Activated T-cell treated with anti-CD3 and anti-CD28 coated beads for 24 hours (primary cell): ENCODE measurements at places on chromosomes 11 and 22.
A peak's percentile ranks its signal among the peaks of the same experiment; 100 is the strongest.

GRCh38 chr22:37933711-37934376 is 19.6 kb downstream of the C22orf23 start:
- DNase-seq, result peak; percentile 82

DNA sequence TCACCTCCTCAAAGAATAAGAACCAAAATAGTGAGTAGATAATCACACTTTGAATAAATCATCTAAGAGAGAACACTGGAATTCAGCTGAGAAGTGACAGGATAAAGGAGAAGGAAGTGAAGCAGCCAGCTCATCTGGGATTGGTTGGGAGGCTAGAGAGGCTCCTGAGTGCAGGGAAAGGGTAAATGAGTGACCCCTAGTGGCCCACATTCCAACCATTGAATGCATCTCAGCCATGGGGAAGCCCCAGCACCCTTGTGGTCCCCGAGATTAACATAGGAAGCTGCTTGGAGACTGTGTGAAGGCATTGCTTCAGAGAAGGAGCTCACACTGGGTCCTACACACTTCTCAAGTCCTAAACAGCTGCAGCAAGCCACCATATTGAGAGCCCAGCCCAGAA is 82.3 kb downstream of the JRKL start:
- no peak for DNase-seq

GRCh38 chr11:95337175-95337957 is 106.4 kb upstream of the SESN3 start:
- peak; percentile 17 for DNase-seq

- DNase-seq, result no peak
Observed at GRCh38 chr11:46663277-46663940, 37.0 kb downstream of the ARHGAP1 start.

GRCh38 chr11:109422870-109423465 is 978 bp downstream of the C11orf87 start:
- DNase-seq, result no peak

- DNase-seq, result no peak
Observed at GRCh38 chr11:6497069-6497839, at the start of gene DNHD1. Gene DNHD1 (plus strand): TSS chr11:6497280. CDS start chr11:6498216, 936 bp downstream.

DNA sequence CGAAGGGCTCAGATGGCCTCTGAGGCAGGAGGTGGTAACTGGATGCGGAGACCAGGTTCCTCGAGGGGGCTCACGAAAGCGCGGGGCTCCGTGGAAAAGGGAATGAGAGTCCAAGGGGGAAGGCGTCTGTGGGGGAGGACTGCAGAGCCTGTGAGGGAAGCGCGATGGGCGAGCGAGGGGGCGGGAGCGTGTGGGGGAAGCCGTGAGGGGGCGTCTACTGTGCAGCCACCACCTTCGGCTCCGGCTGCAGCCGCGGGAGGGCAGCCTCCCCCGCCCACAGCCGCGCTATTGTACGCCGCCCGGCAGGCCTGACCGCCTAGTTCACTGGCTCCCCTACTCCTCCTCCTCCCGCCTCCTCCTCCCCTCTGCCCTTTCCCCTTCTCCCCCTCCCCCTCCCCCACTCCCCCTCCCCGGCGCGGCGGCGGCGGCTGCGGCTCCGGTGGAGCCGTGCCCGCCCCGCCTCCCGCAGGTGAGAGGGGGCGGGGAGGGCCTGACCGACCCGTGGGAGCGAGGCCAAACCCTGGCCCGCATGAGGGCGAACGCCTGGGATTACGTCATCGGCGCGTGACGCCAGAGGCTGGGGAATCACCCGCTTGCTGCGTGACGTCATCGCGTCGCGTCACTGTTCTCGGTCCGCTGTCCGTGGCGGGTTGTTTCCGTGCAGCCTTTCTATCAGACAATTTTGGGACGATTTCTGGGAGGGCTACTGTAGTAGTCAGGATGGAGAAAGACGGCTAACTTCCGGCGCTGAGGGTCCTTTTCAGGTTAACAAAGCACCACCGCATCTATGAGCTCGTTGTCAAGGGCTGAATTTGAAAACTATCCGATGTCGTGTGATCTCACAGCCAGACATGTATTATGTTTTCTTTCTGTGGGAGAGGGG is at the start of gene PAK1:
Gene PAK1, minus strand, starts transcription at position 294 of the 883 bp plus-strand sequence. CDS start 81,574 bp downstream, outside the sequence.
- peak; percentile 78 for DNase-seq

- no peak for DNase-seq
Observed at GRCh38 chr11:70050243-70050642, 27.9 kb upstream of the ANO1 start.

GRCh38 chr11:119763071-119763728 is 34.2 kb upstream of the NECTIN1 start:
- DNase-seq, result no peak

DNA sequence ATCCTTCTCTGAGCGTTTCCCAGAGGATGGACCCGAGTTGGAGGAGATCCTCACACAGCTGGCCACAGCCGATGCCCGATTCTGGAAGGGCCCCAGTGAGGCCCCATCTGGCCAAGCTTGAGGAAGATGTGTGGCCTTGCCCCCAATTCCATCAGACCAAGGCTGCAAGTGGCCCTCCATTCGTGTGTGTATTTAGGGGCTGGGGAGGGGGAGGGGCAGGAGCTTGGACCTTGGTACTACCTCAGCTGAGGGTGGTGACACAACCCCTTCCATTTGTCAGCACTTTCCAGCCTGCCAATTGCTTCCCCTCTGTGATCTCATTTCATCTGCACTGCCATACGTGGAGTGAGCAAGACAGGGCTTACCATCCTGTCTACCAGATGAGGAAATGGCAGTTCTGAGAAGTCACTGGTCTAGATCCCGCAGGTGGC is 1.3 kb upstream of the BBS1 start:
- DNase-seq, result no peak

- no peak for DNase-seq
Observed at GRCh38 chr11:126329644-126330211, 25.8 kb upstream of the ST3GAL4 start.

DNA sequence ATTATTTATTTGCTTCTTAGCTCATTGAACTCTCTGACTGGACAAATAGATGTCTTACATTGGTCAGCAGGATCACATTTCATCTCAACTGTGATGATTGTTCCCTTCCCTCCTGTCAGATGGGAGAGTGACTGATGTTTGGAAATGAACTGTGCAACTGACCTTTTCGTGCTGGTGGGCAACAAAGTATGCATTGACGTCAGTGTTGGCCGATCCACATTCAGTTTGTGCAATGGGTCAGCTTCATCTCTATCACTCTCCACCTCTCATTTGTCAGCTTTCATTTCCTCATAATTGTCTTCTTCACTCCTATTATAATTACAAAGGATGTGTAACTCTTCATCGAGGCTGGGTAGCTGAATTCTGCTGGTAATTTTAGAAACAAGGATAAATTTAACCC is 71.3 kb downstream of the PPP2R1B start:
- DNase-seq, result no peak

GRCh38 chr22:30743257-30744020 is 48.8 kb downstream of the OSBP2 start:
- DNase-seq, result no peak

DNA sequence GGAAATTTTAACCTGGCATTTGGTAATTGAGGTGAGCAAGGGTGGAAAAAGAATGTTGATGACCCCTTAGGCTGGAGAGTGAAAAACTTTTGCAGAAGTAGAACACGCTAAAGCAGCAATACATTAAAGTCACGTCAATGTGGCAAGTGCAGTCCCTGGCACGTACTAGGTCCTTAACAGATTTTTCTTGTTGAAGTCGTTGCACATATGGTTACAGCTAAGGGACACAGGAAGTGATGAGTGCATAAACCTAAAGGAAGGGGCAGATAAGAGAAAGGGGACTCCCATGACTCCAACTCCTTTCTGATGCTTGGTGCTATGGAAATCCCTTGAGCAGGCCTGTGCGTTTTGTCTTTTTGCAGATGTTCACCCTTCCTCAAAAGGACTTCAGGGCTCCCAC is 1.2 kb downstream of the ACCS start:
- no peak for DNase-seq

DNA sequence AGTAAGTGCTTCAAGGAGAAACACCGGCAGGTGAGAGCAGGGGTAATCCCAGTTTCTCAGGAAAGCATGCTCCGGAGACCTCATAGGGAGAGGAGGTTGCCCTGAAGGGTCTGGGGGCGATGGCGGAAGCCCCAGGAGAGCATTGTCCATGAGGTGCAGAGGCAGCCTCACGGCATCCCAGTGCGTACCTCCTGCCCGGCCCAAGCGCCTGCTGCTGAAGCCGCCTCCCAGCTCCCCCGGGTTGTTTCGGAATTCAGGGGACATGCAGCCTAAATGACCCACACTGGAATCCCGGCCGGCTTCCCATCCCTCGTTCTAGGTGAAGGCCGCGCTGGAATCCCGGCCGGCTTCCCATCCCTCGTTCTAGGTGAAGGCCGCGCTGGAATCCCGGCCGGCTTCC is 2.7 kb downstream of the ZBED4 start:
- no peak for DNase-seq

DNA sequence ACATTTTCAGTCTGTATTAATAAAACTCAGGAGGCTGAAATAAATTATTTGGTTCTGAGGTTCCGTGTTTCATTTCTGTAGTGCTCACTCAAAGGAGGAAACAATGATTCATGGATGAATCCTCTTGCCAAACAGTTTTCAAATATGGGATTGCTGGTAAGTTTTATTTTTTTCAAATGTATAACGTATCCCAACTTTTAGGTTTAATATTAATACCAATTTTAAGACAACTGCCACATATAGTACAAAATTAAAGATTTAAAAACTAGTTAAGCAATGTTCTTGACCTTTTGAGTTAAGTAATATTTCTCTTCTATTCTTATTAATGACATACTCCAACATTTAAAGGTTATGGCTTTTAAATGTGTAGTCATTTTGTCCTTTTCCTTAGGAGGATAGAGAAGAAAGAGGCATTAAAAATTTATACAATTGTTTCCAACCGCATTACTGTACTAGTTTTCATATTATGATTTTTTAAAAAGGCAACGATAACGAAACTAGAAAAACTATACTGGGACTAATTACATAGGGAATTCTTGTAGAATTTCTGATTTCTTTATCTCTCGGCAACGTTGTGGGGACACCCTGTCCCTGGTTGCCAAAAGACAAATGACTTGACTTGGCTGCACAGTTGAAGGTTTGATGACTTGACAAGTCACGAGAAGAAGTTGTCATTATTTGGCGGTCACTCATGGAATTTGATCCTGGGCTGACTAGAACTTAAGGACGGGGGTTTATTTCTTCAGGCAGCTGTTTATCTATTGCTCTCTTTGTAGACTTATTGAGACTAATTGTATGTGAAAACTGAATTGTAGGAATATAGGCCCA is 69.1 kb upstream of the ADSL start:
- DNase-seq, result no peak

- DNase-seq, result no peak
Observed at GRCh38 chr11:7307836-7308235, 56.1 kb downstream of the SYT9 start.

- no peak for DNase-seq
Observed at GRCh38 chr11:44611088-44611487, 45.6 kb downstream of the CD82 start.

- DNase-seq, result peak; percentile 64
Observed at GRCh38 chr11:46392421-46393230, 1.1 kb upstream of the CHRM4 start.

- DNase-seq, result no peak
Observed at GRCh38 chr22:50672041-50672440, 582 bp upstream of the SHANK3 start.

DNA sequence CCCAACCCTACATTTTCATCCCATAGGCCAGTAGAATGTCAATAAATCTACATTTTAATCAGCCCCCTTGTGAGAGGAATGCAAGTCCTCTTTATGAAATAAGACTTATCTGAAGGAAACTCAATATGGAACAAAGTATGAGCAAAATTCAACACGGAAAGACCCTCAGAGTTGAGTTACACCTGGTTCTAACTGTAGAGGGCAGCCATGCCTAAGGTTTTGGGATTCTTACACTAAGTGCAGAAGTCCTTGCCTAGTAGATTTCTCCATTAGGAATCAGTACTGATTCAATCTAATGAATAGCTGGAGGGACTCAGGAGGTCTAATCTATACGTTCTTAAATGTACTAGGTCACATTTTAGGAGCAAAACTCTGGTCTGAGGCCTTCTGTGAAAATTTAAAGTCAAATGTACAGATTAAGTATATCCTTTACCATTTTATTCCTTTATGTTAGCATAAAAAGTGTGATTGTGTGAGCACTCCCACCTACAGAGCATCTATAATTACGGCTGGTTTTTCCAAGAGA is 904.5 kb downstream of the DLG2 start:
- DNase-seq, result no peak

GRCh38 chr11:120688163-120688562 is 176.6 kb downstream of the GRIK4 start:
- no peak for DNase-seq

DNA sequence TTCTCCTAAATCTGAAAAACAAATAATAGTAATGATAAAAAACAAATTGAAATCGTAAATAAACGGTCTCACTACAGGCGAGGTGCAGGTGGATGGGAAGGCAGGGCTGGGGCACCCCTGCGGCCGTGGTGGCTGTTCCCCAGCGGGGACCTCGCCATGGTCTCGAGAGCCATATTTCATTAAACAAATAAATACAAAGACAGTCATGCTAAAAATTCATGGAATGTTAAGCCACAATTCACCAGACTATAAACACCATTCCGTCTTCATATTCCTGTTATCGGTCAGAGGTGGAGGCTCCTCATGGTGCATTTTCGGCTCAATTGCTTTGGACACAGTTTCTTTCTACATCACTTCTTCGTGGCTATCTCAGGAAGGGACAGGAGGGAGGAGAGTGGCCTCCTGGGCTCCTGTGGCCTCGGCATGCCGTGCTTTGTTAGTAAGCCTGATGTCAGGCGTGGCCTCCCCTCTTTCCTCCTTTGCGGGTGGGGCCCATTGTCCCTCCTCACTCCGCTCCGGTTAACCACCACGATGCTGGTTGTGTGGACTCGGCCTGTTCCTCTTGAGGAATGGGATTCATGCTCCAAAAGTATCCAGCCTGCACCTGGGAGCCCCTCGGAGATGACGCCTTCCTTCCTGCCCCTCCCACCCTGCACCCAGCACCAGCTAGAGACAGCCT is 16.1 kb upstream of the BRSK2 start:
- no peak for DNase-seq

GRCh38 chr11:29343465-29344333 is 673.1 kb downstream of the KCNA4 start:
- DNase-seq, result no peak
